T-helper 2 cell treated with Interferon-gamma antibody and Interleukin-4, amounts not matched to agents 5 μg/mL and 100 μg/mL, for 36 hours (primary cell): ENCODE measurements at places on chromosomes 13 and 19.

DNA sequence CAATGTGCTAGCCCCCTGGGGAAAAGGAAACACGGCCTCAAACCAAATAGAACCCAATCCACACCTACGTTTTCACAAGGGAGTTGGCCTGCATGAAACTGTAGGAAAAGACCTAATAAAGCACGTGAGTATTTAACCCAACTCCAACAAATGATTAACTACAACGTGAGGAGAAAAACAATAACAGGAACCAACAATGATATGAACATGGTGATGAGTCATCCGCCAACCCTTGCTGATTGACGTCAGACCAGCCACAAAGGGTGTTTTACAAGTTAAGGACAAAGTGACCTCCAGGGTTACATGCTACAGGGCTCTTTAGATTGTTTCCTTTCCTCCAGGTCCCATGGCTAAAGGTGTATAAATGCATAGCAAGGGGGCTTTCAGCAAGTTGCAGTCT is 460.5 kb downstream of the COG6 start:
- peak; percentile 53 for DNase-seq

DNA sequence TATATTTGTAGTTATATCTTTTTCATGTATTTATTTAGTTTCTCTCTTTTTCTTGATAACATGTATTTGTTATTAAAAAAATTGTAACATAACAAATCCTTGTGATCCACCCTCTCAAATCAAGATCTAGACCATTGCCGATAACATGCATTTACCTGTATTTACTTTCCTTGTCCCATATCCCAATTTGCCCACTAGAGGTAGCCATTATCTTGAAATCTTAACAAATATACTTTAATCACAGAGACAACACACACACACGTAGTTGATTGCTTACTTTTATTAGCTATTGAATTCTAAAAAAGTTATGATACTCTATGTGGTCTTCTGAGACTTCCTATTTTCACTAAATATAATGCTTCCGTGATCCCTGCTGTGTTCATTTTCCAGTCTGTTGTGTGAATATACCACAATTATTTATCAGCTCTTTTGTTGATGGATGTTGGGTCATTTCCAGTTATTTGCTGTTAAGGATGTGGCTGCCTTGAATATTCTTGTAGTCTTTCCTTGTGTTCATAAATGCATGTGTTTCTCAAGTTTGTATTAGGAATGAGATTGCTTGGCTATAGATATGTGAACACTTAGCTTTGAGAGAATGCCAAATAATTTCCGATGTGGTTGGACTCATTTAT is 31.3 kb upstream of the ZMYM2 start:
- no peak for DNase-seq

- no peak for DNase-seq
Observed at GRCh38 chr13:76853921-76854608, 32.1 kb downstream of the KCTD12 start.

DNA sequence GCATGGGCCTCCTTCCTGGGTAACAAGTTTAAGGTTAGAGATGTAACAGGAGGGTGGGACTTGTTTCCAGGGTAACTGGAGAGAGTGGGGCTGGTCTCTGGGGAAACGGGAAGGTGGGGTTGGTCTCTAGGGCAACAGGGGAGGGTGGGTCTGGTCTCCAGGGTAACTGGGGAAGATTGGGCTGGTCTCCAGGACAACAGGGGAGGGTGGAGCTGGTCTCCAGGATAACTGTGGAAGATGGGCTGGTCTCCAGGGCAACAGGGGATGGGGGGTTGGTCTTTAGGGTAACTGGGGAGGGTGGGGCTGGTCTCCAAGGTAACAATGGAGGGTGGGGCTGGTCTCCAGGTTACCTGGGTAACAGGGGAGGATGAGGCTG is 36.5 kb downstream of the SPTBN4 start:
- no peak for DNase-seq

- DNase-seq, result no peak
Observed at GRCh38 chr19:10852098-10852800, 4.0 kb downstream of the C19orf38 start.
